ENCODE measurements at places on chromosomes 3 and 15. TPM values are rescaled to one million over a fixed set of nuclear protein-coding genes. Genes with fewer than 3 reads are reported as not detected.

CEMIP gene
- under 0.01 TPM for total RNA-seq

GRIP2 gene
- total RNA-seq, result 0.33 TPM

OSBPL10 gene
- total RNA-seq, result 47.4 TPM

AHSG gene
- total RNA-seq, result not detected

ISLR gene
- total RNA-seq, result 71.8 TPM

CERS3 gene
- not detected for total RNA-seq

CPNE9 gene
- total RNA-seq, result not detected

ZNF385D gene
- total RNA-seq, result 3.2 TPM

SOX2 gene
- total RNA-seq, result under 0.01 TPM

SEMA6D gene
- 22.8 TPM for total RNA-seq

ALPK3 gene
- 2.6 TPM for total RNA-seq

TM4SF1 gene
- total RNA-seq, result 559 TPM

DPPA4 gene
- not detected for total RNA-seq

LRRC31 gene
- 0.29 TPM for total RNA-seq

DNA sequence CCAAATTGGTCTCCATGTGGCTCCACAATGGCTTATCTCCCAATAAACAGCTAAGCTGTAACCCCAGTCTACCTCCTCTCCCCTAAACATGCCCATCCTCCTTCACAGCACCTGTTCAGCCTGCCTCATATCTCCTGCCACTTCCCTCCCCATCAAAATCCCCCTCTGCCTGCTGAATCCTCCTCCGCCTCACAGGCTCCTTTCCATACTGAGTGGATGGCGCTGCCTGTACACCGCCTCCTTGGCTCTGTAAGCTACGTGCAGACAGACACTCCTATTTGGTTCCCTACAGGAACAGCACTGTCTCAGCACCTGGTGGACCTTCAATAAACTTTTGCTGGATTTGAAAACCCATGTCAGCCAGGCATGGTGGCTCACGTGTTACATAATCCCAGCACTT, 53.7 kb downstream of the ADCY5 start:
- no peaks in the 10 kb centered on the region for H3K27me3 ChIP-seq
- no peaks in the 10 kb centered on the region for H3K4me1 ChIP-seq
- no peaks in the 10 kb centered on the region for H3K36me3 ChIP-seq
- DNase-seq, result no peak

DNA sequence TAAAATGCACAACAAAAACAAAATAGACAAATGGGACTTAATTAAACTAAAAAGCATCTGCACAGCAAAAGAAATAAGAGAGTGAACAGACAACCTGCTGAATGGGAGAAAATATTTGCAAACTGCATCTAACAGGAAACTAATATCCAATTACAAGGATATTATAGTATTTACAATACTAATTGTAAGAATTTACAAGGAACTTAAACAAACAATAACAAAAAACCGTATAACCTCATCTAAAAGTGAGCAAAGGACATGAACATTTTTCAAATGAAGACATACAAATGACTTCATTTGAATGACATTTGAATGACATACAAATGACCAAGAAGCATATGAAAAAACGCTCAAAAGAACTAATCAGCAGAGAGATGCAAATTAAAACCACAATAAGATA, 66.4 kb downstream of the CSNK1G1 start:
- H3K27me3 ChIP-seq, result no peaks in the 10 kb centered on the region
- H3K36me3 ChIP-seq, result no peaks in the 10 kb centered on the region
- no peaks in the 10 kb centered on the region for H3K4me1 ChIP-seq
- no peak for DNase-seq

GRCh38 chr3:119160361-119160760, 13.0 kb upstream of the UPK1B start:
- no peaks in the 10 kb centered on the region for H3K27me3 ChIP-seq
- H3K4me1 ChIP-seq, result no peaks in the 10 kb centered on the region
- H3K4me3 ChIP-seq, result no peak overlapping the region
- no peak for DNase-seq
- no peaks in the 10 kb centered on the region for H3K36me3 ChIP-seq
- no peak overlapping the region for H3K27ac ChIP-seq

DNA sequence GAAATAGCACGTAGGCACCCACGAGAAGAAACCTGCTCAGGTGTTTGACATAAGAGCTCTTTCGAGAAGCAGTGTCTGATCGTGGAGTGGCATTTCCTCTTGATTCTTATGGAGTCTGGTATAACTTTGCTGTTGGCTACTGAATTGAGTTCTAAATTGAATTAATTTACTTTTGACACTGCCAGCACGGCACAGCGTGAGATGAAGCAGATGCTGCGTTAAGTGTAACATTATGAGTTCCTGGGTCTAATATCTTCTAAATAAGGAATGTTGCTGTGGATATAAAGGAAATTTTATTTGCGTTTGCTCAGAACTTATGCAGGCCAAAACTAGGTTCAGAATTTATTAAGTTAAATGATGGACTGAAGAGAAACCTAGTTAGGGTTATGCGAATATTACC, 919.9 kb downstream of the TUSC7 start:
- no peaks in the 10 kb centered on the region for H3K36me3 ChIP-seq
- no peak overlapping the region for H3K4me3 ChIP-seq
- no peak for DNase-seq
- H3K27ac ChIP-seq, result no peak overlapping the region
- H3K27me3 ChIP-seq, result no peaks in the 10 kb centered on the region

GRCh38 chr3:105496343-105496742, 129.6 kb downstream of the ALCAM start:
- DNase-seq, result no peak
- no peaks in the 10 kb centered on the region for H3K4me1 ChIP-seq
- H3K4me3 ChIP-seq, result no peak overlapping the region
- H3K36me3 ChIP-seq, result no peaks in the 10 kb centered on the region
- no peak overlapping the region for H3K27ac ChIP-seq
- no peaks in the 10 kb centered on the region for H3K27me3 ChIP-seq

- no peak for DNase-seq
- no peak overlapping the region for H3K27ac ChIP-seq
- no peaks in the 10 kb centered on the region for H3K36me3 ChIP-seq
- no peaks in the 10 kb centered on the region for H3K27me3 ChIP-seq
These were observed 2.1 kb downstream of the RFX7 start for GRCh38 chr15:56241374-56242105.

DNA sequence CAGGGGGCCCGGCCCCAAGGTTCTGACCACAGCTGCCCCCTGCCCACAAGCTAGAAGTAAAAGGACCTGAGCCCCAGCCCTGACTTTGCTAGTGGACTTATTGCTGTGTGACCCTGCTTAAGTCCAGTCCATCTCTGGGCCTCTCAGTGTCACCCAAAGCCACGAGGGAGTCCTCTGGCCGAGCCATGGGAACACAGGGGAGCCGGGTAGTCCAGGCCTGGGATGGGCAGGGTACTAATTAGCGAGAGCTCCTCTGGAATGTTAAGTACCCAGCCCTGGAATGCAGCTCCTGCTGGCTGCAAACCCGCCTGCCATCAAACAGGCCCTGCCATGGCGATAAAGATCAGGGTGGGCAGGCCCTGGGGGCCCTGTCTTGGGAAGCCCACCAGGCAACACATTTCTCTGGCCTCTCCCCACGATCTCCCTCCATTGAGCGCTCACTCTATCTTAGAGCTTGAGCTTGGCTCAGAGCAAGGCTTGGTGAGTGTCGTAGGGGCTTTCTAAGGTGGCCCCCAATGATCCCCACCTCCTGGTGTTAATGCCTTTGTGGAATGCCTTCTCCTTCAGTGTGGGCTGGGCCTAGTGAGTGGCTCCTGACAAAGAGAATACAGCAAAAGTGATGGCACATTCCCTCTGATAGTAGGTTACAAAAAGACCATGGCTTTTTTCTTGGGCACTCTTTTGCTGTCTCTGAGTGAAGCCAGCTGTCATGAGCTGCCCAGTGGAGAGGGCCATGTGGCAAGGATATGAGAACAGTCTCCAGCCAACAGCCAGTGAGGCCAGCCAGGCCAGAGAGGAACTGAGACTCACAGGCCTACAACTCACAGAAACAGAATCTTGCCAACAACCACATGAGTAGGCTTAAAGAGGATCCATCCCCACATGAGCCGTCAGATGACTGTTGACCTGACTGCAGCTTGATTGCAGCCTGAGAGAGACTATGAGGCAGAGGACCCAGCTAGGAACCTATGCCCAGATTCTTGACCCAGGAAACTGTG, 133.1 kb downstream of the SMAD6 start:
- H3K4me1 ChIP-seq, result no peaks in the 10 kb centered on the region
- H3K36me3 ChIP-seq, result no peaks in the 10 kb centered on the region
- no peak overlapping the region for H3K4me3 ChIP-seq
- no peak overlapping the region for H3K27ac ChIP-seq

- DNase-seq, result no peak
- H3K4me3 ChIP-seq, result no peak overlapping the region
- H3K4me1 ChIP-seq, result no peaks in the 10 kb centered on the region
- no peaks in the 10 kb centered on the region for H3K36me3 ChIP-seq
- H3K27ac ChIP-seq, result no peak overlapping the region
These were observed 65.8 kb downstream of the SCN11A start for GRCh38 chr3:38985981-38986380.

GRCh38 chr15:31021067-31021665, 29.7 kb upstream of the MTMR10 start:
- no peak for DNase-seq
- H3K36me3 ChIP-seq, result no peaks in the 10 kb centered on the region
- H3K4me3 ChIP-seq, result no peak overlapping the region
- no peak overlapping the region for H3K27ac ChIP-seq

GRCh38 chr3:48403533-48404439, 26.1 kb downstream of the PLXNB1 start:
- no peaks in the 10 kb centered on the region for H3K36me3 ChIP-seq
- DNase-seq, result peak; percentile 20
- H3K27me3 ChIP-seq, result no peaks in the 10 kb centered on the region
- peaks cover 17% of the 10 kb centered on the region for H3K4me1 ChIP-seq

DNA sequence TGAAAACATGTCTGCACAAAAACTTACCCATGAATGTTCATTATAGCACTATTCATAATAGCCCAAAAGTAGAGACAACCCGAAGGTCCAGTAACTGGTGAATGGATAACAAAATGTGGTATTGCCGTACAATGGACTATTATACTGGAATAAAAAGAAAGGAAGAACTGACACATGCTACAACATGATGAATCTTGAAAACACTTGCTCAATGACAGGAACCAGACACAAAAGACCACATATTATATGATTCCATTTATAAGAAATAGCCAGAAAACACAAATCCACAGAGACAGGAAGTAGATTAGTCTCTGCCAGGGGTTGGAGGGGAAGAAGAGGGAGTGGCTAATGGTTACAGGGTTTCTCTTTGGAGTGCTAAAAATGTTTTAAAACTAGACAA, 18.3 kb downstream of the SHC4 start:
- no peaks in the 10 kb centered on the region for H3K4me1 ChIP-seq
- no peaks in the 10 kb centered on the region for H3K36me3 ChIP-seq
- no peak overlapping the region for H3K4me3 ChIP-seq
- H3K27ac ChIP-seq, result no peak overlapping the region
- H3K27me3 ChIP-seq, result no peaks in the 10 kb centered on the region
- no peak for DNase-seq

DNA sequence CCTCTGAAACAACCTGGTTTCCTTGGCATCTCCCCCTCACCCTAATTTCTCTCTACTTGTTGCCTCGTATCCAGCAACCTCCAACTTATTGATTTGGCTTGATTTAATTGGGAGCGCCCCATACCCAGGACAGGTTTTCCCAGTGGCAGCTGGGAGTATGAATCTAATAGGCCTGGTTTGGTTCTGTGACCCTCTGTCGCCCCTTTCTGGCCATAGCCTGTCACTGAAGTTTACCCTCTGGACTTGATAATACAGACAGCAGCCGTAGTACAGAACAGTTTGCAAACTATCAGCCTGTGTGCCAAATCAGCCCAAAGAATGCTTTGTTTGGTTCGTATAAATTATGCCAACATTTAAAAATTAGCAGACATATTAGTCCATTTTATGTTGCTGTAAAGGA, 525.1 kb upstream of the GOLIM4 start:
- H3K4me1 ChIP-seq, result no peaks in the 10 kb centered on the region
- DNase-seq, result no peak
- no peaks in the 10 kb centered on the region for H3K27me3 ChIP-seq
- H3K27ac ChIP-seq, result no peak overlapping the region
- H3K4me3 ChIP-seq, result no peak overlapping the region
- H3K36me3 ChIP-seq, result no peaks in the 10 kb centered on the region

GRCh38 chr3:133840055-133840737, 34.6 kb downstream of the SRPRB start:
- no peak for DNase-seq
- no peaks in the 10 kb centered on the region for H3K36me3 ChIP-seq
- H3K4me1 ChIP-seq, result no peaks in the 10 kb centered on the region
- H3K27me3 ChIP-seq, result no peaks in the 10 kb centered on the region
- H3K27ac ChIP-seq, result no peak overlapping the region
- H3K4me3 ChIP-seq, result no peak overlapping the region

DNA sequence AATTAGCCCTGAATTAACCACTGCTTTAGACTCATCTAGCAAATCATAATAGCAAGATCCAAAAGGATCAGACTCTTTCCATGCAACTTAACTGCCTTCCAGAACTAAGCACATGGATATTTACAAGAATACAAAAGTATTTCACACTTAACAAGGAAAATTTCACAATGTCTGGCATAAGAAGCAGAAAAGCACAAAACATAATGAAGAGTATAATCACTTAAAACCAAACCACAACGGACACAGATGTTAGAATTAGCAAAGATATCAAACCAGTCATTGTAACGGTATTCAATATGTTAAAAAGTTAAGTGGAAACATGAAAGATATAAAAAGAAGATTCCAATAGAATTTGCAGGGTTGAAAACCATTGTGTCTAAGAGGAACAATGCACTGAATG, 51.5 kb upstream of the COL6A6 start:
- no peak overlapping the region for H3K4me3 ChIP-seq
- no peaks in the 10 kb centered on the region for H3K4me1 ChIP-seq
- no peak for DNase-seq
- no peaks in the 10 kb centered on the region for H3K36me3 ChIP-seq
- H3K27ac ChIP-seq, result no peak overlapping the region

- H3K4me1 ChIP-seq, result no peaks in the 10 kb centered on the region
- no peaks in the 10 kb centered on the region for H3K27me3 ChIP-seq
- no peak overlapping the region for H3K4me3 ChIP-seq
- H3K27ac ChIP-seq, result no peak overlapping the region
These were observed 104.7 kb upstream of the NR2F2 start for GRCh38 chr15:96225642-96226259.

- no peak overlapping the region for H3K4me3 ChIP-seq
- no peaks in the 10 kb centered on the region for H3K36me3 ChIP-seq
- H3K4me1 ChIP-seq, result no peaks in the 10 kb centered on the region
- H3K27me3 ChIP-seq, result no peaks in the 10 kb centered on the region
These were observed 241.4 kb downstream of the VPS13C start for GRCh38 chr15:61818801-61819200.

DNA sequence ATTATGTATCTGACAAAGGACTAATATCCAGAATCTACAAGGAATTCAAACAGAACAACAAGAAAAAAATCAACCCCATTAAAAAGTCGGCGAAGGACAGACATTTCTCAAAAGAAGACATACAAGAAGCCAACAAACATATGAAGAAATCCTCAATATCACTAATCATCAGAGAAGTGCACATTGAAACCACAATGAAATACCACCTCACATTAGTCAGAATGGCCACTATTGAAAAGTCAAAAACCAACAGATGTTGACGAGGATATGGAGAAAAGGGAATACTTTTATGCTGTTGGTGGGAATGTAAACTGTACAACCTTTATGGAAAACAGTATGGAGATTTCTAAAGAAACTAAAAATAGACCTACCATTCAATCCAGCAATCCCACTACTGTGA, 233.1 kb upstream of the PLSCR5 start:
- H3K4me3 ChIP-seq, result no peak overlapping the region
- no peaks in the 10 kb centered on the region for H3K36me3 ChIP-seq
- no peak for DNase-seq
- H3K27ac ChIP-seq, result no peak overlapping the region
- no peaks in the 10 kb centered on the region for H3K4me1 ChIP-seq

GRCh38 chr3:26768068-26768651, 145.6 kb downstream of the LRRC3B start:
- H3K36me3 ChIP-seq, result no peaks in the 10 kb centered on the region
- no peak for DNase-seq
- H3K4me1 ChIP-seq, result no peaks in the 10 kb centered on the region
